ENCODE measurements at places on chromosomes 16 and 17.

DNA sequence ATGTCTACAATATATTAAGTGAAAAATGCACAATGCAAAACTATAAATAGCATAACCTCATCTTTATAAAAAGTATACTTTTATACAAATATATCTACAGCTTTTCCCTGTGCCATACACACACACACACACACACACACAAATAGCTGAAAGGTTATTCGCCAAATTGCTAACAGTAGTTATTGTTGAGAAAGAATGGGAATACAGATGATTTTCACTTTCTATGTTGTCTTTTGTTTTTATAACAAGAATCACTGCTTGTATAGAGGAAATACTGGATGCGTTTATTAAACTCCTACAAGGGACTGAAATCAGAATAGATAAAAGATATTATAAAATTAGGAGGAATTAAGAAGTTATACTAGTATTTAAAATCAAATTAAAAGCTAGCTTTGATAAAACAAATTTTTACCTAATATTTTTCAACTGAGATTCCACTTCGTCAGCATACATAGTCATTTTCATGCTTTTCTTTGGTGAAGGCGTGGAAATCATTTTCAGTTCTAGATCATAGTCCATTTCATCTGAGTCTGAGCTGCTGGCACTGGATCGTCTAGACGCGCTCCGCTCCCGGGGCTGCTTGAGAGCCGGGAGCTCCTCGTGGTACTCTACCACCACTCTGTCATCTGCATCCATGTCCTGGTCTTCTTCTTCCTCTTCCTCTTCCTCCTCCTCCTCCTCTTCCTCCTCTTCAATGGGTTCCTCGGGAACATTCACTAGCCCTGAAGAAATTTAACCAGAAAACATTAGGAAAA is 17.0 kb upstream of the ITGAE start:
- DNase-seq = no peak

GRCh38 chr17:38450557-38451029 is 22.3 kb downstream of the ARHGAP23 start:
- DNase-seq = no peak

DNA sequence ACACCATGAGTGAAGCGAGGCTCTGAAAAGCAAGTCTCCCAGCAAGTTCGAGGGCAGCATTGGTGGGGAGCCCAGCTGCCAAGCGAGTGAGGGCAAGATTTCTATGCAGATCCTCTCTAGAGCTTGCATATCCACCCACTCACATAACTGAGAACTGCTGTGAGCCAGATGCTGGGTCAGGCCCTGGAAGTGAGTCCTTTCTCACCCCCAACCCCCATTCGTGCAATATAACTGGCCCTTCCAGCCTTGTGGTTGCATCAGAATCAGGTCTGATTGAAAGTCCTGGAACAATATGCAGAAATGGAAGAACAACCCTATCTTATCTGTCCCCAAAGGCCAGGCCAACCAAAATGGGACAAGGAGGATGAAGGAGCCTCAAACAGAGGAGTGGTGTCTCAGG is 146.6 kb downstream of the IRX5 start:
- DNase-seq = no peak

- DNase-seq = no peak
Measured at GRCh38 chr17:12605222-12605621, 60.5 kb upstream of the MYOCD start.
